ENCODE measurements at places on chromosomes 13 and 19.

DNA sequence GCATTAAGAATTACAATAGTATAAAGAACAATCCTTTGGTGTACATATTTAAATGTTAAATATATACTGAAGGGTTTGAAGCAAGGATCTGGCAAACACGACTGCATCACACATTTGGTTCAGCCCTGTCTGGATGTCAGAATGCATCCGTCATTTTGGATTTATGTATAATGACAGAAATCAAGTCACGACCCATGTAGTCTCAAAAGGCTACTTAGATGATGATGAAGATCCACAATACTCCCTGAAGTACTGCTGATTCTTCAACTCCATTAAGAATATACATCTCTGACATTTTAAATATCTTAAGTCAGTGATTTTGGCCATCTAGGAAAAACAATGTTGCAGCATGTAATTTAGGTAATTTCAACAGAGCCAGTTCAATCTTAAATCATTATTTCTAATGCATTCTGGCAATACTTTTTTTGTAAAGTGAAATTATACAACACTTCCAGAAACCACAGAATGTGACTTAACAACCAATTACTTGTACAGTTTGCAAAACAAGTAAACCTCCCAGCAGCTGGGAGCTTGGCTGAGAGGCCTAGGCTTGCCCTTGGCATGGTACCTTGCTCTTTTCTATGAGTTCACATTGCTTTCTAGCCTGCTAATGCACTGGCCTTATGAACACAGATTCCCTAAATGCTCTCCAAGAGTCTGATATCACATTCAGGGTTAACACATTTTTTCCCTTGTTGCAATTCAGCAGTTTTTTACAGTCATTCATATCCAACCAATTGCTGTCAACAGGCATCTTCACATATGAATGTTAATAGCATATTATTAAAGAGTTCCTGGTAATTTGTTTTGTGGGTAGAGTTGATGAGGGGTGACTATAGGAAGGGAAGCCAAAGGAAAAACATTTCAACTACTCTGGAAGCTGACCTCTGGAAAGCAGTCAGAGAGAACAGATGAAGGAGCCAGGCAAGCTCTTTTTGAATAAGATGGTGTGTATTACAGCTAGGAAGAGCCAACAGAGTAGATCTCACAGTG lies 175.2 kb downstream of the ENOX1 start:
- DNase-seq: no peak

DNA sequence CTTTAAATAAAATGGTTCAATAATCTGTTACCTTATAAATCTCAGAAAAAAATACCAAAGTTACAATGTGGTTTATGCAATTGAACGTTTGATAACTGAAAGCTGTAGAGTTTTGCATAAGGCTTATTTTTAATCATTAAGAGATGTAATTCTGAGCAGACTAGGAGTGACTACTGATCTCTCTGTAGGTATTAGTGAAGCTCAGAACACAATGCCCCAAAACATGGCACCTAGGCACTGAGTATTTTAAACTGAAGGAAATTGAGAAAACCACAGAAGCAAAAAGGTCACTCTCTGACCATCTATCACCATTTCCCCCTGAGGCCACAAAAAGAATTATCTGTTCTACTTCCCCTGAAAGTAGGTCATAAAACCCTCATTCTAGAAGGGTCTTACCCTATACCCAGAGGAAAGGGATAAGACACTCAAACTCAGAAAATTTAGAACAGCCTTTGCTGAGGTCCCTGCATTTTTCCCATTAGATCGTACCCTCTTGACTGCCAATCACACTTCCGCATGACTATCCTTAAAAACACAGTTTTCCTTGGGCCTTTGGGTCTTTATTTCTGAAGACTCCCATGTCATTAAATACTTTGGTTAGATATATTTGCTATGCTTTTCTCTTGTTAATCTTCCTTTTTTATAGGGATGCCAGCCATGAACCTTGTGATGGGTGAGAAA lies 158.1 kb downstream of the PCDH9 start:
- no peak for DNase-seq

- no peak for DNase-seq
Measured at GRCh38 chr13:61192826-61193225, 222.8 kb downstream of the PCDH20 start.

DNA sequence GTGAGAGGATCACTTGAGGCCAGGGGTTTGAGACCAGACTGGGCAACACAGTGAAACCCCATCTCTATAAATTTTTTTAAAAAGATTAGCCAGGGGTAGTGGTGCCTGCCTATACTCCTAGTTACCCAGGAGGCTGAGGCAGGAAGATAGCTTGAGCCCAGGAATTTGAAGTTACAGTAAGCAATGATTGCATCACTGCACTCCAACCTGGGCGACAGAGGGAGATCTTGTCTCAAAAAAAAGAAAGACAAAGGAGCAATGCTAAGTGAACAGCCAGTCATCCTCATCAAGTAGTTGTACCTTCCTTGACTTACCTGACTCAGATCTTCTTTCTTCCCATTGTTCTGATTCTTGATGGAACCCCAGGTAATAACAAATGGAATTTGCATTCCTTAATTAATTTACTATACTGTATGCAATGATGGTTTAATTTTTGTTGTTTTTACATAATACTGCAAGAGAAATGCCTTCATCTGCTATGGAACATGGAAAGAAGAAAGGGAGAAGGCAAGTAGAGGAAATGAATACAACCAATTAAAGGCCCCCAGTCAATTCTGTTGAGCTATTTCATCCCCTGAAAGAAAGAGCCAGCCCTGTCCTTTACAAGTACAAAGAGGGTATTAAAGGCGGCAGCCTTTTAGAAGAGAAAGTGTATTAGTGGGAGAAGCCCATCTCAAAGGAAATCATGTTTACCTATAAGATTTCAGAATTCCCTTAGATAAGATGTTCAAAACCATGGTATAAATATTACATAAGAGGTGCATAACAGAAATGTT lies 316.7 kb downstream of the DIAPH3 start:
- DNase-seq: no peak

DNA sequence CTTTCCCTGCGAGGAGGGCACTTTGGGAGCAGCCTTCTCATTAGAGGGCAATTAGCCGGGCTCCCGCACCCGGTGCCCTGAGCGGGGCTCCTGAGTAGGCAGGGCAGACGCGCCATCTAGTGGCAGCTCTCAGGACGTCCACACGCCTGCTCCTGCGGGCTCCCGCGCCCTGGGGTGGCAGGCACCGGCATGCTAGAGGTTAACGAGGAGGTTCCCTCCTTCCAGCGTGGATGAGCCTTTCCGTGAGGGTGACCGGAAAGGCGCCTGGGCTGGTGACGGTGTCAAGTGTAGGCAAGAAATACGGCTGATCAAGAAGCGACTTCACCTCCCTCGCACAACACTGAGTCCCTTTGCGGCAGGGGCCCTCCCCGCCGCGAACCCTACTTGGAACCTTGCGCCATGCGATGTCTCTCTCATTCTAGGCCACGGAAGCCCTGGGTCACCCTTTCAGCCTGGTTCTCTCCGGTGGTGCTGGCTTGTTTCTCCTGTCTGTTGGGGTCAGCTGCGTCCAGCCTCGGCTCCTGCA lies 67.7 kb downstream of the ALOX5AP start:
- DNase-seq: peak; percentile 85

DNA sequence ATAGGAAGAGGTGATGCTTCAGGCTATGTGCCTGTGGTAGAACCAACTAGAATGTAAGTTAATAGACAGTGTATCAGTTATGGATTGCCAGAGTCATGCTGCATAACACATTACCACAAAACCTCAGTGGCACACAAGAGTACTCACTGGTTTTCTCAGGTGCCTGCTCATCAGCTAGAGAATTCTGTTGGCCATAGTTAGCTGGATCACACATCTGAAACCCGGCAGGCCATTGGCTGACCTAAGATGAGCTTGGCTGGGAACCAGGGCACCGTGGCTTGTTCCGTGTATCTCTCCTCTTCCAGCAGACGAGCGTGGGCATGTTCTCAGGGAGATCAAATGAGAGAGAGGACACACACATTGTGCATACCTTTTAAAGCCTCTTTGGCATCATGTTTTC lies 76.7 kb downstream of the TEX26 start:
- no peak for DNase-seq
